H54 (cell line): ENCODE measurements at places on chromosomes 5 and 9.
A peak's percentile ranks its signal among the peaks of the same experiment; 100 is the strongest.

- DNase-seq: no peak
These were observed 56.6 kb downstream of the RCL1 start for GRCh38 chr9:4849369-4849768.

DNA sequence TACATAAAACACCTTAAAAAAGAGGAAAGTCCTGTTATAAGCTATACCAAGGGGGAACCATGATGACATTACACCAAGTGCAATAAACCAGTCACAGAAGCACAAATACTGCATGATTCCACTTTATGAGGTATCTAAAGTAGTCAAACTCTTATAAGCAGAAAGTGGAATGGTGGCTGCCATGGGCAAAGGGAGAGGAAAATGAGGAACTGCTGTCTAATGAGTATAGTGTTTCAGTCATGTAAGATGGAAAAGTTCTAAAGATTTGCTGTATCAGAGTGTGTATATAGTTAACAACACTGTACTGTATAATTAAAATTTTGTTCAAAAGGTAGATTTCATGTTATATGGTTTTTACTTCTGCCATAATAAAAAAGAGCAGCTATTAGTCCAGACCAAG lies 34.6 kb upstream of the NR5A1 start:
- DNase-seq: no peak

GRCh38 chr9:18632632-18633403 lies 158.9 kb downstream of the ADAMTSL1 start:
- peak; percentile 47 for DNase-seq

DNA sequence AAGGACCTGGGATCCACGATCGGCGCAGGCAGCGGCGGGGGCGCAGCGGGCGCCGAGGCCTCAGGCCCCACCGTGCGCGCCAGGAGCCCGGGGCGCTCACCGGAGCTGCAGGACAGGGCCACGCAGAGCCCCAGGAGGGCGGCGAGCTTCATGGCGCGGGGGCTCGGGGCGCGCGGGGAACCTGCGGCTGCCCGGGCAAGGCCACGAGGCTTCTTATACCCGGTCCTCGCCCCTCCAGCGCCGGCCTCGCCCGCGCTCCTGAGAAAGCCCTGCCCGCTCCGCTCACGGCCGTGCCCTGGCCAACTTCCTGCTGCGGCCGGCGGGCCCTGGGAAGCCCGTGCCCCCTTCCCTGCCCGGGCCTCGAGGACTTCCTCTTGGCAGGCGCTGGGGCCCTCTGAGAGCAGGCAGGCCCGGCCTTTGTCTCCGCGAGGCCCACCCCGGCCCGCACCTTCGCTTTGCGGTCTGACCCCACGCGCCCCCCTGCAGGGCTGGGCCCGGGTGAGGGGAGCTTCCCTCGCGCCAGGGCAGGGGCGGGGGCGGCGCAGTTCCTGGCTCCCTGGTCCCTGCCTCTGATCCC lies at the start of gene SCGB3A1:
TSS of gene SCGB3A1 (minus strand) at position 189 of the 577 bp plus-strand sequence. CDS start at position 152, 37 bp downstream.
- no peak for DNase-seq
